ENCODE measurements at places on chromosomes 1 and 21.

DNA sequence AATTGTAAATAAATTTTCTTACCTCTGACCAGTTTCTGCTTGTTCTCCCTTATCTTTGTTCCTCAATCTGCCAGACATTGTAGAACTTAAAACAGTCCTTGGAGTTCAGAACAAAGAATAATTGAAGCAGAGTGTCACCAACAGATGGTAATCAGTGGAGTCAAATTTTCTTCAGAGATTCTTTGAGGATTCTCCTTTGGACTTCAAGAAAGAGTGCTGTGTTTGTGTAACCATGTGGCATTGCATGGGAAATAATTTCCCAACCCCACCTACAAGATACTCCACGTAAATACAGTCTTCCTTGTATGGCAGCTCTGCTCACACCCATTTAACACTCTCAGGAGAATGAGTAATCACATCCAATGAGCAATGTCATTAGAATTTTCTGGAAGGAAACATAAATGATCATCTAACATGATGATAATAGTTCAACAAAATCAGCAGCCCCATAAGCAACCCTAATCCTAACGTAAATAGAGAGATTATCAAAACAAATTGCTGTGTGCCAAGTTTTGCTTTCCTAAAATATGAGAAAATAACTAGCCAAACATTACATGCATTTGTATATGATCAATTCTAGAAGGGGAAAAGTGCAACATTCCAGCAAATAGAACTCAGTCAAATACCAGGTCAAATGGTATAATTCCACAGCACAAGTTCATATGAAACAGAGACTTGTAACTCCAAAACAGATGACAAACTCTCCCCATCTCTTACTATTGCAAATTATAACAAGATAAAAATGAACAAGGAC lies 6.9 kb upstream of the DENND1B start:
- peak; percentile 66 for DNase-seq

GRCh38 chr1:38992412-38993111 lies 1.5 kb downstream of the AKIRIN1 start:
- DNase-seq: peak; percentile 15

DNA sequence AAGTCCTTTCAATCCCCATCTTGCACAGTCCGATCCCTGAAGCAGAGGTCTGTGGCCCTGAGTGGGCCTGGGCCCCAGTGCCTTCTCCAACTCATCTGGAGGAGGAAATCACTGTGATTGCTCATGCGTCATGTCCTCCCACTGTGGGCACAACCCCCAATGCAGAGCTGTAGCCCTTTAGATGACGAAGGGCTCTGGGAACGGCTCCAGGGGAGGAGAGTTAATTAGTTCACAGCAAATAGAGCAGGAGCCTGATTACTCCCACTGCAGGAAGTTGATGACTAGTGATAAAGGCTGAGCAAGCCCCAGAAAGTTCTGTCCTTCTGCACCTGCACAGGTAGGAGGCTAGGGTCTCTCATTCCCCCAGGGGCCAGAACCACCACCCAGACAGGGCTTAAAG lies 111.5 kb downstream of the CCDC185 start:
- peak; percentile 98 for DNase-seq

GRCh38 chr21:45357436-45358260 lies 47.3 kb upstream of the COL18A1 start:
- peak; percentile 47 for DNase-seq

GRCh38 chr1:216854836-216855484 lies 131.7 kb upstream of the ESRRG start:
- no peak for DNase-seq

DNA sequence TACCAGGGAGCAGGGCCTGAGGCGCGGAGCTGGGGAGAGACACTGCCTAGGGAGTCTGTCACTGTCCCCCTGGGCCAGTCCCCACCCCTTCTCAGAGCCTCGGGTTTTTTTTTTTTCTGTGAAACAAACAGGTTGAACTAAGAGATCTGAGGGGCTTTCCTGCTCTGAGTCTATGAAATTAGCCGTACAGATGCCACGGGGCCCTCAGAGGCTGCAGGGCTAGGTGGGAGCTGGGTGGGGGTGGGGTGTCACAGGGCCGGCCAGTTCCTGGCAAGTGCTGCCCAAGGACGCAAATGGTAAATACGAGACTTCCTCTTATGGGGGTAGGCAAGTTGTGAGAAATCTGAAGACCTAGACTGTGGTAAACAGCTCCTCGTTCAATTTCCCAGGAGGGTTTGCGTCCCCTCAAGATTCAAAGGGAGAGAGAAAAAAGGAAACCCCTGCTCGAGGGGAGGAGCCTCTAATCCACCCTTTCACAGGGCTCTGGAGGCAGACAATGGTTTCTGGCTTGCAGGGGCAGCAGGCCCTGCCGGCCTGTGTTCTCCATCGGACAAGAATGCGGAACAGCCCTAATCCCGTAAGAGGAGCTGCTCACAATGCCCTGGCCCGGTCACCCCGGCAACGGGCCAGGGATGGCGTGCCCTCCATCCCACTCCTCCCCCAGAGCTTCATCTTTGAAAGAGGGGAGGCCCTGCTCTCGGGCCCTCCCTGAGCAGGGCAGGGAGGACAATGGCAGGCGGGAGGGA lies 7.8 kb downstream of the NUAK2 start:
- no peak for DNase-seq

DNA sequence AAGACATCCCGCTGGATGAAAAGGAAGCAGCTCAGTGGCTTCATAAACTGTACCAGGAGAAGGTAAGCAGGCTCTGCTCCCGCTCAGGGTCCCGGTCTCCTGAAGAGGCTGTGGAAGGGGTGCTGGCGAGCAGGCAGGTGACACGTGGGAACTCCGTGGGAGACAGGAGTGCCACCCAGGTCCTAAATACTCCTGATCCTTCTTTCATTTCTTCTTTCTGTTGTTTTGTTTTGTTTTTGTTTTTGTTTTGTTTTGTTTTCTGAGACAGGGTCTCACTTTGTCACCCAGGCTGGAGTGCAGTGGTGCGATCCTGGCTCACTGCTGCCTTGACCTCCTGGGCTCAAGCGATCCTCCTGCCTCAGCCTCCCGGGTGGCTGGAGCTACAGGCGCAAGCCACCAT lies 34.0 kb upstream of the TRAPPC10 start:
- DNase-seq: no peak

- no peak for DNase-seq
These were observed 59.7 kb downstream of the TEX35 start for GRCh38 chr1:178572604-178573003.

DNA sequence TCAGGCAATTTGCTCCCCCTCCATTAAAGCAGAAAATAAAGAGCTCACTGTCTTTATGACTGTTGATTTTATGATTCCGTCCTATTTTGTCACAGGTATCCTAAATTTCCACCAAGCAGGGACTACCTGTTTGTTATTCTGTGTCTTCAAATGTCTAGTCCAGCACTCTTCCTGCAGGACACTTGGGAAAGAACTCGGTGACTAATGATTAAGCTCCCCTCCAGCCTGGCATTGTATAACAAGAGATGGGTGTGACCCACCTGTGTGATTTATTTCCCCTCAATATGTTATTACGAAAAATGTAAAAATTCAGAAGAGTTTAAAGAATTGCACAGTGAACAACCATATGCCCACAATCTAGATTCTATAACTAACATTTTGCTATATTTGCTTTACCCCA lies 42.9 kb upstream of the LRRN2 start:
- no peak for DNase-seq

DNA sequence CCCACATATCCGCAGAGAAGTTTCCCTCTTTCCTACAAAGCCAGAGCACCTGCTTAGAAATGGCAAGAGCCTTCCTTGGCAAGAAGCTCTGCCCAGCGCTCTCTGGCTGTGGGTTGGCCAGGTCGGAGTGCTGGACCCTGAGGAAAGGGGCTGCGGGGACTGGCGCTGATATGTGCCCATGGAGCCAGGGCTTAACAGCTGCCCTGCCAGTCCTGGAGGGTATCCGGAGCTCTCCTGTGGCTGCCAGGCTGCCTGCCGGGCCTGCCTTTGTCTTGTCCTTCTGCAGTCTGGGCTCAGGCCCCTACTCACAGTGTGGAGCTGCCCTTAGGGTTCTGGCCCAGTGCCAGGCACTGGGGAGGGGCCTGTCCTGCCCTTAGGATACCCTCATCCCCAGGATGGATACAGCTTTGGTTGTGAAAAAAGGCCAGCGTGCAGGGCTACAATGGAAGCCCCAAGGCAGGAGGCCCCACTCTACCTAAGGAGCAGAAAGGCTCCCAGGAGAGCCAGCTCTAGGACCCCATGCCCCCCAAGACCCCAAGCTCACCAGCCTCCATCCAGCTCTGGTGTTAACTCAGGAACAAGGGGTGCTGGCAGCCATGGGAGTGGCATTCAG lies 43.4 kb downstream of the KIAA1614 start:
- no peak for DNase-seq

- no peak for DNase-seq
These were observed 4.2 kb downstream of the ADCY10 start for GRCh38 chr1:167909691-167910180.

DNA sequence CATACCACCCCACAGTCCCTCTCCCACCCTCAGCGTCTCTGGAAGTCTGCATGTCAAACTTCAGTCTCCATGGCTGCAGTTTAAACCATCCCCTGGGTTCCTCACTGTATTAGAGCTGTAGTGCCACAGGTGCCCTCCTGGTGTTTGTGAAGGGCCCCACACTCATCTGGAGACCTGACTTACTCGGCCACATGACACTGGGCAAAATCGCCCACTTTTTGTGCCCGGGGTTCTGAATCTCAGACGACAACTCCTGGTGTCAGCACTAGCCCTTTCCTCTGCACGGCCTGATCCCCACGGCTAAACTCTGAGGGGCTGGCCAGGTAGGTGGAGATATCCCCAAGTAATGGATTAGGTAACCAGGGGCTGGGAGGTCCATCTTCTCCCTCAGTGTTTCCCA lies 6.5 kb downstream of the INKA2 start:
- DNase-seq: no peak

DNA sequence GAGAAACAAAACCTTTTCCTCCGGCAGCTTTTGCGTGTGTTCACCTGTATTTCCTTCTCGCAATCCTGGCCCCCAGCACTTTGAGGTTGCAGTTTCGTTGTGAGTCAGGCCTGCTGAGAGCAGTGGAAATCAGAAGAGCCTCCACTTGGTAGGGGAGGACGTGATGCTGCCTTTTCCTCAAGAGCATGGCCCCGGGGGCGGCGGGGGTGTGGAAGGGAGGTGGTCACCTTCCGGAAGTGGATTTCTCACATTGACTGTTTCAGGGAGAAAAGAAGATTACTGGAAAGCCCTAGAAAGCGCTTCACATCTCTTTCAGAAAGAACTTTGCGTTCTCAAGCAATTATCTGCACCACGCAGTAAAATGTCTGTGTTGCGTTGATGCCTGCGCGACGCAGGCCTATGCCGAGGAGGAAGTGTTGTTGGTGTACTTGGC lies 12.2 kb upstream of the IL10 start:
- no peak for DNase-seq

DNA sequence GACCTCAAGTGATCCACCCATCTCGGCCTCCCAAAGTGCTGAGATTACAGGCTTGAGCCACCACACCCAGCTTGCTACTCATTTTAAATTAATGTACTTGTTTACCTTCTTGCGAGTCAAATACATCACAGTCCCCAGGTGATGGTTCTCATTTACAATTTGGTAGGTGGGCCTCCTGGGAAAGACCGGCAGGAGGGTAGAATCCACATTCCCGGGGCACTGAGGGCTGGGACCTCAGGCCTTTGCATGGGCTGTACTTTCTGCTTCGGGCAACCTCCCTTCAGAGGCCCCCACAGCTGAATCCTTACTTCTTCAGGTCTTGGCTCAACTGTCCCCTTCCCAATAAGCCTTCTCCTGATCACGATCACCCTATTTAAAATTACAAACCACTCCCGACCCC lies 165.5 kb downstream of the KAZN start:
- no peak for DNase-seq

DNA sequence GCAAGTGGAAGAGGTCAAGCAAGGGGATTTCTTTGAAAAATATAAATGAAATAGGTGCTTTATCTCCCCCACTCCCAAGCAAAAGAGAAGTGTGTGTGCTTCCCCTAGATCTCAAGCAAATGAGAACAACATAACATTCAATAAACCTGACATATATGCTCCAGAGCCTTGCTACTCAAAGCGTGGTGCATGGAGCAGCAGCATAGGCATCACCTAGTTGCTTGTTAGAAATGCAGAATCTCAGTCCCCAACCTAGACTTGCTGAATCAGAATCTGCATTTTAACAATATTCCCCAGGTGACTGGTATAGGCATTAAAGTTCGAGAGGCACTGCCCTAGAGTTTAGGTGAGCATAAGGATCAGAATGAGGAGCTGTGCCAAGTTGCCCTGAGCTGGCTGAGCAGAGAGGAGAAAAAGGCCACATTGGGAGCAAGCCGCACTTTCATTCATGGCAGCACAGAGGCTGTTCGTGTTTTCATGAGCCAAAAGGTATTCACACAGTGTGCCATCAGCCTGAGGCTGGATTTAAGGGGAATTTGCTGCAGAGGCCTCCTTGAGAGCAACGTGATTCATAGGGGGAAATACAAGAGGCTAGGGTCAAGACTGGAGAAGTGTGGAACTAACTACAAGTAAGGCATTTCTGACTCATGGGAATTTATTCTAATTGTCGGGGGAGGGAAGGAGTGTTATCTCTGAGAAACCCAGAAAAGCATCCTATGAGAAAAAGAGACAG lies 14.3 kb upstream of the LPAR3 start:
- peak; percentile 43 for DNase-seq

GRCh38 chr1:80155371-80155770 lies 1148.8 kb upstream of the ADGRL4 start:
- DNase-seq: no peak

- DNase-seq: no peak
These were observed 38.9 kb downstream of the PATJ start for GRCh38 chr1:61781151-61781550.

DNA sequence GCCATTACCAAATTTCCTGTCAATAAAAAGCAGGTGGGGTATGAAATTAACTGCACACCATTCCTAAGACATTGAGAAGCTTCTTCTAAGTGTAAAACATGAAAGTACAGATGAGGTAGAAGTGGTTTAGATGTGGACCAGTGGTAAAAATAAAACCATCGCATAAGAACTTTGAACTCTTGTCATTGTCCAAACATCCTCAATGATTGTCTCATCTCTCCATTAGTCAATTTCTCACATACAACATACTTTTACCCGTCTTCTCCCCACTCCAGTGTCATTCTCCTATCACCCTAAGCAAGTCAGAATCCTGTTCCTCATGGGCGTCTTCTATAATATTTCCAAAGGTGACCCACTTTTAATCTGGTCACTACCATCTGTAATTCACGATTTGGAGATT lies 24.3 kb upstream of the SLC19A2 start:
- no peak for DNase-seq

- DNase-seq: no peak
These were observed 95.0 kb downstream of the GDAP2 start for GRCh38 chr1:117834416-117834815.
